ENCODE measurements at places on chromosomes 1 and 21.

DNA sequence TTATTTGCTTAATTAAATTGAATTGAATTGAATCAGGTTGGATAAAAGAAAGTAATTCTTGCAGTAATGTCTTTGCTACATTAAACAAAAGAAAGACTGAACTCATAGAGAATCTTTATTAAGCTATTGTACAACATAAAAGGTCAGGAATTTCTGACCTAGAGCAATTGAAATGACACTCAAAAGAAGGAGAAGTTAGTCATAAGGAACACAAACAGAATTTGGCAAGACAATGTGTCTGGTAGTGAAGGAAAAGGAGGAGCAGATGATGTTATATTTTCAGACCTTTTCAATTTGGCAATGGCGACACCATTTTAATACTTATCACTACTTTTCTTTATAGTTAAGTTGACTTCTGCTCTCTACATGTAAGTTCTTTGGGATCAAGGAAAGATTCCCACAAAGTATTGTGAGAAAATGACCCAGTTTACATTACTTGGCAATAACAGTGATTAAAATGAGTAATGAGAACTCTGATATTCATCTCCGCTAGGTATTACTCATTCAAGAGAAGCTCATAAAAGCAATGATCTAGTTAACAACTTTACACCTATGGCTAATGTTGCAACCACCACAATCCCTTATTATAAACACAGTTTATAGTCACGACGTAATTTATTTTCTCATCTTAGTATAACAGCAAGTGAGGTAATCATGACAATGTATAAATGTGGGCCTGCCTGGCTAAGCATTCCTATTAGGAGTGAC, 14.7 kb upstream of the KRTAP21-1 start:
- DNase-seq = no peak

DNA sequence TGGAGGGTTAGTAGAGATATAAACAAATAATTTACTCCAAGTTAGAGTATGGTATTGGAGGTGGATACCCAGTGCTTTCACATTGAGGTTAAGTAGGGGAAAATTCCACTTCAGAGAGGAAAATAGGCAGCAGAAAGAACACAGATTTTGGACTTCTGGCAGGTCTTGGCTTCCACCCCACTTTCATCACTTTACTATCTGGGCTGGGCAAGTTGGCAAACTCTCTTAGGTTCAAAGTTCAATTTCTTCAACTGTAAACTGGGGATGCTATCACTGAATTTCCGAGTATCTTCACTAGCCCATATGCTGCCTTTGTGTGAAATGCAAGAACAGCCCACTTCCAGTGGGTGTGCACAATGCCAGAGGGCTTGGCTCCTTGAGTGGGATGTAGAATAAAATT, 214.9 kb downstream of the GABPA start:
- no peak for DNase-seq

DNA sequence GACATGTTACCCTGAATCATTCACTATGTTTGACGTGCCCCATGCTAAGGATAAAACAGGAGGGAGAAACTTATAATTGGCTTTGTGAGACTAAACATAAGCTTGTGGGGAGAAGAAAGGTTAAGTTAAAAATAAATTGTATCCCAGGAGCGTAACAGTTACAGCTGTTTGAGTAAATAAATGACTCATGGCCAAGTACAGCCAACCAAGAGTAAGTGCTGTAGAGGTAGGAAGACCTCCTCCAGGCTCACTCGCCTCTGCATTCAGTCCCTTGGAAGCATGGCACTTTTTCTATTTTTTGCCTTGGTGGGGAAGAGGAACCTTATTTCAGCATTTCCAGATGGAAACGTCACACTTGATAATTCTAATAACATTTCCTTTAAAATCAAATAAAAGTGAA, 116.5 kb downstream of the ZP4 start:
- no peak for DNase-seq

GRCh38 chr1:37243368-37244082, 209.2 kb upstream of the GRIK3 start:
- no peak for DNase-seq

DNA sequence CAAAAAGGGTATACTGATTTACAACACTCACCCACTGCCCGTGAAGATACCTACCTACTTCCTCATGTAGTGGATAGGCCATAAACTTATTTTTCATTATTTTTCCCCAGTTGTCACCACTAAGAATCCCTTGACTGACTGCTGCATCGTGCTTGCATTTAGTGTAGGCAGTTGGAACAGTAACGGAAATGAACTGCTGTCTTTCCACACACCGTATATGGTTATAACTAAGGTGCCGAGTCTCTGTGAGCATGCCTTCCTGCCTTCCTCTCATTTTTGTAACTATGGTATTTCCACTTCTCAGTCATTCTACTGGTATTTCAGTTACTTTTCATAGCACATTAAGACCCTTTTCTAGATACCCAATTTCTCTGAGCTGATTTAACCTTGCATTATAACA, 36.4 kb downstream of the SLC35F3 start:
- DNase-seq = no peak

All from Calu3 (cell line).